ENCODE measurements at places on chromosomes 1 and 21.

- DNase-seq = no peak
Observed at GRCh38 chr1:245404527-245404926, 249.7 kb downstream of the KIF26B start.

- DNase-seq = no peak
Observed at GRCh38 chr1:78911956-78912880, 94.3 kb downstream of the ADGRL4 start.

- no peak for DNase-seq
Observed at GRCh38 chr1:180757657-180758056, 125.8 kb downstream of the XPR1 start.

DNA sequence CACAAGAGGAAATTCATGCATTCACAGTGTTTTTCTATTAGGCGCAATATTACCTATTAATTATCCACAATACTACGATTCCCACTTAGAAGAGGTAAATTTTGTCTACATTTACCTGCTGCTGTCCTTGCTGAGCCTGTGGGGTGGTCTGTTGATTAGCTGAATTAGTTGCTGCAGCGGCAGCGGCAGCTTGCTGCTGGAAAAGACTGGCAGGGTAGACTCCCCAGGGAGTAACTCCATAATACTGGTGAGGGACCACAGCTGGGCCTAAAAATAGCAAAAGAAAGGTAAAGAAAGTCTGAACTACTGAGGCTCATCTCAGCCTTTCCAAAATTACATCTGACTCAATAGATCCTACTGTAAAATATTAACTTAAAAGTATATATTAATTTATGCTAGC, 66.0 kb upstream of the SDC3 start:
- DNase-seq = no peak

- no peak for DNase-seq
Observed at GRCh38 chr1:221620437-221621384, 121.2 kb downstream of the DUSP10 start.

DNA sequence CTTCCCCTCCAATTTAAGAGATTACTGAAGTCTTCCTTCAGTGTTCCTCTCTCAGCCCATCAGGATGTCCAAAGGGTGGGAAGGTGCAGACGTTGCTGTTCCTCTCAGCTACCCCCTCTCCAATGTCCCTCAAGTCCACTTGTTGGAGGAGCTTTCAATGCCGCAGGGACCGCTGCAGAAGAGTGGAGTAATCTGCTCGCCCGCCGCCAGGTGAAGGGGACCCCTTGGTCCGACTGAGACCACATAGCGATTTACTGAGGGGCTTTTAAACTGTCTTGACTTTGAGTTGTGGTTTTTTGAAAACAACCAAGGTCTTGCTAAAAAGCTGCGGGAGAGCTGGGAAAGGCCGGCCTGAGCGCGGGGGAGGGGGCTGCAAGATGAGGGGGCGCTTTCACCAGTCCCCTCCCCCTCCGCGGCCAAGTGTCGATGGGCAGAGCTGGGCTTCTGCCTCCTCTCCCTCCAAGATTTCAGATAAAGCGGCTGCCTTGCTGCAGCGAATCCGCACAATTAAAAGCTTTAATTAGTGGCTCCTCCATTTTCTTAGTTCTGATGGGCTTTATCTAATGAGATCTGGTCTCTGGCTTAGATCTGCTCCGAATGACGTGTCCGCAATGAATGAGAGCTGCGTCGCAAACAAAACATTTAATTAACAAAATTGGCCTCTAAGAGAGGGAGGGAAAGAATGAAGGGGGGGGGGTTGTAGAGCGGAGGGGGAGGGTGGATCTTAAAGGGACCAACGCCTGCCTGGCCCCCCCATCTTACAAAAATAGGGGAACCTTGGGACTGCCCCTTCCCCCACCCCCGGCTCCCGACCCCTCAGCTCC, 5.9 kb downstream of the LMO4 start:
- DNase-seq = no peak

GRCh38 chr1:46820076-46820475, 21.2 kb downstream of the CYP4B1 start:
- DNase-seq = peak; percentile 63

- DNase-seq = no peak
Observed at GRCh38 chr1:109786531-109787021, 22.9 kb upstream of the EPS8L3 start.

DNA sequence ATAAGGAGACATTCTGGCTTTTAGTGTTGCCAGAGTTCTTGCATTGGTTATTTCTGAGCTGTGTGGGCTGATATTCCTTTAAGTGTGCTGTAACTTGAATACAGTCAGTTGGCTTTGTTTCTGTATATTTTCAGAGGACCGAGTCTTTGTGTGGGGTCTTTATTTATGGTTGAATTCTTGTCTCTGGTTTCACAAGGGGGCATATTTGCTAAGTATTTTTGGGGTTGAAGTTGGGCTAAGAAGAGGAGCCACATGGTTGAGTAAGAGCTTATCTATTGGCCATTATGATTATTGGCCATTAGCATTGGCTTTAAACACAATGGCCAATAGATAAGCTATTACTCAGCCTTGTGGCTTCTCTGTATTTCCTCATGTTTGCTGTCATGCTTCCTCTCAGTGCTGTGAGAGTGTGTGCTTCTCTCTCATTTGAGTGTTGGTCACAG, 26.3 kb upstream of the PTGFR start:
- no peak for DNase-seq

DNA sequence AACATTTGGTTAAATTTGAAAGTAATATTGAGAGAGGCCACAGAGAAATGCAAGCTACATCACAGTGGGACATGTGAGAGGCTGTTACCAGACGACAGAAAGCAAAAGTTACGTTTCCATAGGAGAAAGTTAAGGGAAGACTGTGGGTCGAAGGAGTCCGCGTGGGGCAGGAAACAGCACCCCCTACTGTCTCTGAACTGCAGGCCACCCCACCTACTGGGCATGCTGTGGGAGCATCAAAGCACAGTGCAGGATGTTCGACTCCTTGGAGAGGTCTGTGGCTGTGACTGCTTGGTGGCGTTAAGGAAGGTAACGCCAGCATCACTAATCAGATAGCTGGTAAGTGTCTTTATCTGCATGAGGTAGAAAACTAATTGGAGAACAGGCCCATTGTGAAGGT, 123.9 kb downstream of the PTBP2 start:
- DNase-seq = no peak

GRCh38 chr1:19979494-19979977, at the start of gene PLA2G2A:
TSS of gene PLA2G2A (minus strand) at chr1:19979618. CDS start at chr1:19978773, 845 bp downstream.
- peak; percentile 72 for DNase-seq

DNA sequence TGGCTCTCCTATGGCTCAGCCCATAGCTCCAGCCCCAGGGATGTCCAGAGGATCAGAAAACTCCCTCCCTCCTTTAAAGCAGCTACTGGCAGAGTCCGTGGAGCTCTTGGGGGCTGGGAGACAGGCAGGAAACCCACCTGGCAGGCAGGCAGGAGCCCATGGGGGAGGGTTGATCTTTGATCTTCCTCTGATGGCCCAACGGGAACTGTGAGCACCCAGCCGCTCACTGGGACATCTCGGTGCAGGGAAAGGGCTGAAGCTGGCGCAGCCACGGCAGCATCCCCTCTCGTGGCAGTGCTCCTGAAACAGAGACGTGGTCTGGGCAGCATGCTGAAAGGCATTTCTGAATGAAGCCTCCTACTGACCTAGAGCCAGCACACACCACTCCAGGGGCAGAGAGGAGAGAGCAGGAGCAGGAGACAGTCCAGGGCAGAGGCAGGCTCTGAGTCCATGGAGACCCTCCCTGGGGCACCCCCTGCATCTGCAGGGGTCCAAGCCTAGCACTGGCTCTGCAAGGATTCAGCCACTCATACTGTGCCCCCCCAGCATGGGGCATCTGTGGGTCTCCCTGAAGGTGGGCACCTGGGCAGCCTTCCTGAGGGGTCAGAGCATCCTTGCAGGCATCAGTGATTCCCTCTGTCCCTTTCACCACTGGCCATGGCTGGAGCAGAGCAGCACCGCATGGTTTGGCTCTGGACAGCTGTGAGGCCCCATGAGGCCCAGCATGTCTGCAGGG, 4.9 kb upstream of the SLX9 start:
- DNase-seq = no peak

DNA sequence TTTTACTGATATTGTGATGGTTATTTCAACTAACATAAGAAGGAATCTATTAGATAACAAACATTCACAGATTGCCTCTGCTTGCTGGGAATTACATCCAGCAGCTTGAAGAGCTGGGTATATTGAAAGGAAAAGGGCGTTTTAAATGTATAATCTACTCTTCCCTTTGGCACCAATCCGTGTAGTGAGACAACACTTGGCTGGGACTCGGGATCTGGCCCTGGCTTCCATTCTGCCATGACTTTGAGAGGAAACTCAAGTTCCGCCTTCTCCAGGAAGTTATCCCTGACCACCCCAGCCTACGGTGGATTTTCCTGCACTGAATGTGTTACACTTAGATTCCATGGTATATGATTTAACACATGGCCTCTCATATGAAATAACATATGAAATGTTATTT, 86.9 kb upstream of the UBE2U start:
- no peak for DNase-seq

DNA sequence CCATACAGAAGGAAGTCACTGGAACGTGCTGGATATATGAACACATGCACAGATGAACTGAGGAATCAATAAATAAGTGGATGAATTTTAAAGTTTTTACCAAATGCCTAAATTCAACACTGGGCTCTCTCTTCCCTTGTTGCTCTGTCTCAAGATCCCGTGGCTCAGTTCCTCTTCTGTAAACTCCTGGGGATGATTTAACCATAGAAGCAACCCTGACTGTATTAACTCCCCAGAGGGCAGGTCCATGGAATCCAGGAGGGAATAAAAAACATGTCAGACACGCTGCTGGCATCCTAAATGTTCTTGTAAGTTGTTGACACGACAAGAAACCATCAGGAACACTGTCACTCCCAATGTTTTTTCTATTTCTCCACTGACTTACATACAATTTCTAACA, 45.3 kb upstream of the GPR157 start:
- no peak for DNase-seq

- no peak for DNase-seq
Observed at GRCh38 chr1:156922986-156923669, 2.7 kb downstream of the LRRC71 start.

DNA sequence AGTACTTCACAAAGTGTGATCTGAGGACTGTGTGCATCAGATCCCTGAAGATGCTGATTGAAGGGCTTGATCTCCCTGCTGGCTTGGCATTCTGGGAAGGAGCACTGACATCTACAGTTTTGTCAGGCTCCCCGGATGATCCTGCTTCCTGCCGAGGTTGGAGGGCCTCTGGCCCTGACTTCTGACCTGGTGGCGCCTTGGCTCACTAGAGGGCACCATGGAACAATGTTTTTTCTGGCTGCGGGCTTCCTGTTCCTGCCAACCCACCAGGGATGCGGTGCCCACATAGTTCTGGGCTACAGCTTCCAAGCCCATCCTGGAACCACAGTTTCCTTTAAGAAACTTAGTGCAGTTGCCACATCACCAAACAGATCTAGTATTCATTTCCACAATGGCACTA, 38.8 kb upstream of the RASAL2 start:
- DNase-seq = no peak

GRCh38 chr1:205199090-205199930, 12.2 kb downstream of the DSTYK start:
- DNase-seq = no peak

DNA sequence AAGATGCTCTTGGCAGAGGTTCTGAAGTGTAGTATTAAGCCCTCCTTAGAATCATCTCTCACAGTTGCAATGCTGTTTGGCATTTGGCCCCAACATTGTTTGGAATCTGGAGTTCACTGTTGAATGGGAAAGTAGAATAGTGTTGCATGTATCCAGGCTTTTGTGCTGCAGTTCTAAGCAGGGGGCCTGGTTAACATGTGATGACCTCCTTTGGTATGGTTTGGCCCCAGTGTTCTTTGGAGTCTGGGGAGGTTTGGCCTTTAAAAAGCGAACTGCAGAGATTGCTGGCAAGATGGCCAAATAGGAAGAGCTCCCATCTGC, 61.8 kb upstream of the PLD5 start:
- DNase-seq = no peak

- DNase-seq = no peak
Observed at GRCh38 chr1:9593492-9594465, 5.1 kb downstream of the TMEM201 start.

GRCh38 chr1:101520302-101520701, 283.5 kb downstream of the S1PR1 start:
- no peak for DNase-seq

GRCh38 chr1:204014336-204014735, 58.6 kb upstream of the SOX13 start:
- DNase-seq = no peak

DNA sequence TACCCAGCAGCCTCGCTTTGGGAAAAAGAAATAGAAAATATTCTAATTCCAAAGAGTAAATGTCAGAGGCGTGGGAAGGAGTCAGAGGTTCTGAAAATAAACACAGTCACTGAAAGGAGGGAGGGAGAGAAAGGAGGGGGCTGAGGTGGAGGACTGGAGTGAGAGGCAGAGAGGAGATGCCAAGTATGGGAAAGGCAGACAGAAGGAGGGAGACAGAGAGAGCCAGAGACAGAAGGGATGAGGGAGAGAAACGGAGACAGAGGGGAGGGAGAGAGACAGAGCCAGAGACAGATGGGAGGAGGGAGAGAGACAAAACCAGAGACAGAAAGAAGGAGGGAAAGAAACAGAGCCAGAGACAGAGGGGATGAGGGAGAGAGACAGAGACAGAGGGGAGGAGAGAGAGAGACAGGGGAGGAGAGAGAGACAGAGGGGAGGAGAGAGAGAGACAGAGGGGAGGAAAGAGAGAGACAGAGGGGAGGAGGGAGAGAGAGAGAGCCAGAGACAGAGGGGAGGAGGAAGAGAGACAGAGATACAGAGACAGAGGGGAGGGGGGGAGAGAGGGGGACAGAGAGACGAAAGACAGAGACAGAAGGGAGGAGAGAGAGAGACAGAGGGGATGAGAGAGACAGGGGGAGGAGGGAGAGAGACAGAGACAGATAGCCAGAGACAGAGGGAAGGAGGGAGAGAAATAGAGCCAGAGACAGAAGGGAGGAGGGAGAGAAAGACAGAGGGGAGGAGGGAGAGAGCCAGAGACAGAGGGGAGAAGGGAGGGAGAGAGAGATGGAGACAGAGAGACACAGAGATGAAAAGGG, 525.5 kb downstream of the MATN1 start:
- DNase-seq = no peak

GRCh38 chr1:48823168-48823567, 46.5 kb upstream of the BEND5 start:
- no peak for DNase-seq

DNA sequence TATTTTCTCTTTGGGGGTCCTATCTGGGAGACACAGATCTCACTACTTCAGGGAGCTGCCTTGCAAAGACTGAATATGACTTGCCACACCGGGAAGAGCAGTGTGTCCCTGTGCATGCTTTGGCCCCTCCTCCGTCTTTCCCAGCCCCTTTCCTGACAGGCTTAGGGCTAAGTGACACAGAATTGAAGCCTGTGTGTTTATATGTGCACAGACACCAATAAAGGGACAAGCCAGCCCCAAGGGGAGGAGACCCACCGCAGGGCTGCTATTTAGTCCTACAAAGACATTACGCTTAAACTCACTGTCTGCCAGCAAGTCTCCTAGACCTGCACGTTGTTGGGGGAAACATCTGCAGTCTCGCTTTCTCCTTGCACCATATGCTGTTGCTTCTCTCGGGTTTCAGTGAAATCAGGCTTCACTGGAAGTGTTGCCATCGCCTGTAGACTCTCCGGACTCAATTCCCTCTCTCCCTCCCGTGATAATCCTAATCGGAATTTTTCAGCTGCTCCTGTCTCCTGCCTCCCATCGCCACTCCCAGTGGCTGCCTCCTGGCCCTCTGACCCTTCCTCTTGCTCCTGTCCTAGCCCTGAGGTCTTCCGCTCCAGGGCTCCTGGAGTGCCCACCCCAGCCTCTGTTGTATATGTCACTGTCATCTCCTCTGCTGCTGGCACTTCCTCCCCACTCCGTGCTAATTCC, 58.5 kb upstream of the LRRC53 start:
- DNase-seq = no peak

GRCh38 chr21:15390049-15390448, 325.2 kb upstream of the NRIP1 start:
- DNase-seq = no peak
